ENCODE measurements at places on chromosomes 5 and 9. TPM values are rescaled to one million over a fixed set of nuclear protein-coding genes. Genes with fewer than 3 reads are reported as not detected.
A peak's percentile ranks its signal among the peaks of the same experiment; 100 is the strongest.

LRRC26 gene
- total RNA-seq, result 3.0 TPM

SHC3 gene
- total RNA-seq, result 0.20 TPM

TESK1 gene
- 27.9 TPM for total RNA-seq

IL3 gene
- total RNA-seq, result not detected

MYOZ3 gene
- total RNA-seq, result not detected

MOB3B gene
- 4.7 TPM for total RNA-seq

DNA sequence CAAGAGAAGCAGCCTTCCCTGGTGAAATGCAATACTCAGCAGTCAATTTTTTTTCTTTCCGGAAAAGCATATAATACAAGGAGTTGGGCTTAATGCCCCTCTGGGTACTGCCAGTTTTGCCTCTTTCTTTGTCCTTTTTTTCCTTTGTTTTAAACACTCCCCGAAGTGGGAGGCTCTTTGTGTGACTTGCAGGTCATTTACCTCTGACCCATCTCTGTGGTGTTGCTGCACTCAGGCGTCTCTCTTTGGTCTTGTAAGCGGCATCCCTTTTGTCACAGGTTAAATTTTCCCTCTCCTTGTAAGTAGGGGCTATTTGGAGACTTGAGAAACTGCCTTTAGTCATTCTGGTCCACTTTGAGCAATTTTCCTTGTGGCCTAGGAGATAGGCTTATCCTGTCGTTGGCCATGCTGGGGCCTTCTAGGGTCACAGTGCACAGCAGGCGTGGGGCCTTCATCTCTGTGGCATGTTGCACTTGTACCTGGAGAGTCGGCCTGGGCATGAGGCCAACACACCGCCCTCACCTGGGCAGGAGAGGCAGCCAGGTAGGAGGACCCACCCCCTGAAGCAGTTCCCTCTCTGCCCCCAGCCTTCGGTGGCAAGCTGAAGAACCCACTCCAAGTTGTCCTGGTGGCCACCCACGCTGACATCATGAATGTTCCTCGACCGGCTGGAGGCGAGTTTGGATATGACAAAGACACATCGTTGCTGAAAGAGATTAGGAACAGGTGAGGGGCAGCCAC lies 27.7 kb upstream of the CTSL start:
- H3K4me1 ChIP-seq, result no peaks in the 10 kb centered on the region
- H3K27me3 ChIP-seq, result no peaks in the 10 kb centered on the region
- no peak overlapping the region for H3K27ac ChIP-seq
- no peak overlapping the region for H3K4me3 ChIP-seq

DNA sequence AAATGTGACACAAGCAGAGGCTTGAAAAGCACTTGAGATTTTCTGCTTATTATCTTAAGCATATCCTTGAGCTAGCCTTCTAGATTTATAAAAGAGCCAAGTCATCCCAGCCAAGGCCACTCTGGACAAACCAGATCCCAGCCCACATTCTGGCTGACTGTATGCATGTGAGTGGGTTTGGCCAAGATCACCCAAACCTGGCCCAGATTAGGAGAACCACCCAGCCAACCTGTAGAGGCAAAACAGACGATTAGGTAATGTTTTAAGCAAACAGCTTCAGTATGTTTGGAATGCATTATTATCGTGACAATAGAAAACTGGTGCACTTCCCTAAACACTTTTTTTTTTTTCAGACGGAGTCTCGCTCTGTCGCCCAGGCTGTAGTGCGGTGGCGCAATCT lies 151.9 kb downstream of the SPATA31D1 start:
- no peak for DNase-seq
- no peak overlapping the region for H3K4me3 ChIP-seq
- H3K27me3 ChIP-seq, result no peaks in the 10 kb centered on the region
- no peaks in the 10 kb centered on the region for H3K4me1 ChIP-seq
- H3K27ac ChIP-seq, result no peak overlapping the region
- no peaks in the 10 kb centered on the region for H3K36me3 ChIP-seq

GRCh38 chr9:97906236-97906831 lies 16.0 kb downstream of the TRMO start:
- H3K27ac ChIP-seq, result no peak overlapping the region
- DNase-seq, result no peak
- no peaks in the 10 kb centered on the region for H3K36me3 ChIP-seq
- H3K27me3 ChIP-seq, result no peaks in the 10 kb centered on the region
- no peak overlapping the region for H3K4me3 ChIP-seq
- peaks cover under 1% of the 10 kb centered on the region for H3K4me1 ChIP-seq

GRCh38 chr9:16535555-16535954 lies 334.9 kb downstream of the BNC2 start:
- DNase-seq, result no peak
- H3K36me3 ChIP-seq, result no peaks in the 10 kb centered on the region
- no peak overlapping the region for H3K27ac ChIP-seq
- no peaks in the 10 kb centered on the region for H3K4me1 ChIP-seq

GRCh38 chr5:10518347-10518746 lies 45.5 kb upstream of the ANKRD33B start:
- H3K27ac ChIP-seq, result peak overlapping the region; percentile 4
- H3K4me3 ChIP-seq, result no peak overlapping the region
- peak; percentile 42 for DNase-seq
- no peaks in the 10 kb centered on the region for H3K27me3 ChIP-seq

DNA sequence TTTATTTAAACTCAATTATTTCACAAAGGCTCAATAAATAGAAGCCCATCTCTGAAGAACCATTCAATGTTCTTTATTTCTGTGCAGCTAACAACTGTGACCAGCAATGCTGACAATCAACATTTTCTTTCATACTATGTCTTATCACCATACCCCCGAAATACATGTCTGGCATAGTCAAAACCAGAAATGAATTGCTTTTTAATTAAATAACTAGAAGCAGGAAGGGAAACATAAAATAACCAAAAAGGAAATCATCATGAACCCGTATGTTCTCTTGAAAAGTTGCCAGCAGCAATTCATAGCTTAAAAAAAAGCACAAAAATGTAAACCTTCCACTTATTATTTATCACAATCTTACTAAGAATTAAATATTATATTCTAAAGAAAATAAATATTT lies 212.4 kb downstream of the TMEM232 start:
- H3K4me1 ChIP-seq, result no peaks in the 10 kb centered on the region
- no peak overlapping the region for H3K27ac ChIP-seq
- no peaks in the 10 kb centered on the region for H3K36me3 ChIP-seq
- no peak for DNase-seq
- H3K27me3 ChIP-seq, result no peaks in the 10 kb centered on the region

GRCh38 chr5:133291524-133291923 lies 239.7 kb downstream of the HSPA4 start:
- no peak overlapping the region for H3K4me3 ChIP-seq
- no peak overlapping the region for H3K27ac ChIP-seq
- DNase-seq, result no peak
- H3K36me3 ChIP-seq, result no peaks in the 10 kb centered on the region

DNA sequence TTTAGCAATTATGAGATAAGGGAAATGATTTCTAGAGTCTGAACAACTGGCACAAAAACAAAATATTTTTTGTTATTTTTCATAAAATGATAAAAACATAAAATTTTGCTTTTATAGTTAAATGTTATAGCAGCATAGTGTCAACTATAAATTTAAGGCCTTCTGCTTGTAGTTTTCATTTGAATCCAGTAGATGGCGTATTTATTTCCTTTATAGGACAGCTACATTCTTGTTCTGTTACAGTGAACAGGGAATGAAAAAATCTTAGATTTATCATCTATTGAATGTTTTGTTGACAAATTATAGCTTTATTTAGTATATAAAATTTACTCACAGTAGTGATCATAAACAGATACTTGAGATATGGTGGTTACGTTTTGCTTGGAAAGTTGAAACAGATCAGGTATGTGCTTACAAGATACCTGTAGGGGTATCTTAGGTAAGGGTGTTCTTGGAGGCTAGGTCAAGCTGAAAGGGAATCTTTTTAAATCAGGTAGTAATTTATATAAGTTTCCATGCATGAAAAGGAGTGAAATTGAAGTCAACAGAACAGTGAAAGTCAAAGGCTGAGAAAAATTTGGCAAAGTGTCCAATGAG lies 239.3 kb upstream of the GRIN3A start:
- H3K4me1 ChIP-seq, result no peaks in the 10 kb centered on the region
- no peak overlapping the region for H3K27ac ChIP-seq
- no peaks in the 10 kb centered on the region for H3K36me3 ChIP-seq
- no peak overlapping the region for H3K4me3 ChIP-seq
- H3K27me3 ChIP-seq, result no peaks in the 10 kb centered on the region

DNA sequence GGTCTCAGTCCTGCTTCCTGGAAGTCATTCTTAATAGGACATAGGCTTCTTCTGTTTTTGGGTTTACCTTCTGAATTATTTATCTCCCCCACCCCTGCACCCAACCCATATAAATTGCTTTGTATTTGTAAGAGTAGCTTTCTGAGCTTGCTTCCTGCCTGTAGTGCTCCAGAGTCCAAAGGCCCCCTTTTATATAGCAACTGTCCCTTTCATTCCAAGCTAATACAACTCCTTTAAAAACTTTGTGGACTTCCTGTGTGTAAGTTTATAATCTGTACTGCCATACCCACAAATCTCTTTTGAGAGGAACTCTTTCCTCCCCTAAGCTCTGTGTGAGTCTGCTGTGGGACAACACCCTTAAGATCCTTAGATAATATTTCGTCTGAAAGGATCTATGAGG lies 7.8 kb downstream of the JAK2 start:
- no peak overlapping the region for H3K27ac ChIP-seq
- H3K4me1 ChIP-seq, result no peaks in the 10 kb centered on the region
- no peaks in the 10 kb centered on the region for H3K36me3 ChIP-seq
- no peak overlapping the region for H3K4me3 ChIP-seq
- no peaks in the 10 kb centered on the region for H3K27me3 ChIP-seq

GRCh38 chr5:61966296-61966955 lies 339.6 kb upstream of the KIF2A start:
- no peak overlapping the region for H3K4me3 ChIP-seq
- no peaks in the 10 kb centered on the region for H3K4me1 ChIP-seq

GRCh38 chr5:56314529-56314928 lies 81.4 kb upstream of the ANKRD55 start:
- no peak for DNase-seq
- H3K36me3 ChIP-seq, result no peaks in the 10 kb centered on the region
- H3K27ac ChIP-seq, result no peak overlapping the region
- H3K27me3 ChIP-seq, result no peaks in the 10 kb centered on the region
- H3K4me1 ChIP-seq, result peaks cover 48% of the 10 kb centered on the region
- H3K4me3 ChIP-seq, result no peak overlapping the region

DNA sequence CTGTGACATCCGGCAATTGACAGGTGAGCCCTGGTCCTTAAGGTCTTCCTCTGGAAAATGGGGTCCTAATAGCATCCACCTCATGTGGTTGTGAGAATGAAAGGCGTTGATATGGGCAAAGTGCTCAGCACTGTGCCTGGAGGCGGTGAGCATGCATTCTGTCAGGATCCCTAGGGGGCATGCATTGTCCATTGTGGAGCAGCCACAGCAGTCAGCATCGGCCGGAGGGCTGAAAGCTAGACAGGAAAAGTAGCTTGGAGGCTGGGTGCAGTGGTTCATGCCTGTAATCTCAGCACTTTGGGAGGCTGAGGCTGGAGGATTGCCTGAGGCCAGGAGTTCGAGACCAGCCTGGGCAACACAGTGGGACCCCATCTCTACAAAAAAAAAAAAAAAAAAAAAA lies 122.2 kb downstream of the LHX2 start:
- peaks cover 23% of the 10 kb centered on the region for H3K4me1 ChIP-seq

GRCh38 chr9:30075451-30076199 lies 2308.8 kb upstream of the ACO1 start:
- H3K27ac ChIP-seq, result no peak overlapping the region
- H3K4me1 ChIP-seq, result no peaks in the 10 kb centered on the region
- no peaks in the 10 kb centered on the region for H3K36me3 ChIP-seq
- no peak for DNase-seq
- no peak overlapping the region for H3K4me3 ChIP-seq

- no peak for DNase-seq
- no peaks in the 10 kb centered on the region for H3K4me1 ChIP-seq
- H3K27ac ChIP-seq, result no peak overlapping the region
- H3K4me3 ChIP-seq, result no peak overlapping the region
Observed at GRCh38 chr5:116970318-116970717, 395.7 kb upstream of the SEMA6A start.

- H3K4me3 ChIP-seq, result no peak overlapping the region
- H3K27ac ChIP-seq, result no peak overlapping the region
- no peaks in the 10 kb centered on the region for H3K27me3 ChIP-seq
- no peak for DNase-seq
- H3K36me3 ChIP-seq, result no peaks in the 10 kb centered on the region
Observed at GRCh38 chr5:76604838-76605237, 18.4 kb downstream of the F2RL2 start.

- H3K4me1 ChIP-seq, result no peaks in the 10 kb centered on the region
- DNase-seq, result no peak
- no peaks in the 10 kb centered on the region for H3K36me3 ChIP-seq
- no peak overlapping the region for H3K4me3 ChIP-seq
- H3K27ac ChIP-seq, result no peak overlapping the region
Observed at GRCh38 chr5:97499605-97500004, 316.6 kb upstream of the RIOK2 start.

DNA sequence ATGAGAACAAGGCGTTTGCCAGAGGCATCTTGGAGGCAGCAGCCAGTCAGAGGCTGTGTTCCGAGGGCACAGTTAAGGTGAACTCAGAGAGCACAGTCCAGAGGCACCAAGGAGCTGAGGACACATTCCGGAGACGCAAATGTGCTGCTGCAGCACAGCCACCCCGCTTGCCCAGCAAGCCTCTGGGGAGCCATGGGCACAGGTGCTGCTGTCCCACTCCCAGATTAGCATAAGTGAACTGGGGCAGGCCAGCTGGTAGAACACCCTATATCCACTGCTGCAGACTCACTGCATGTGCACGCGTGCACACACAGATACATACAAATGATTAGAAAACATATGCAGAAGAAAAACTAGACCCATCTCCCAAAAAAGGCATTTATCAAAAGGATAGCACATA lies 164.5 kb downstream of the EBF1 start:
- H3K36me3 ChIP-seq, result no peaks in the 10 kb centered on the region
- no peaks in the 10 kb centered on the region for H3K27me3 ChIP-seq
- no peak overlapping the region for H3K4me3 ChIP-seq
- no peaks in the 10 kb centered on the region for H3K4me1 ChIP-seq
- no peak for DNase-seq

DNA sequence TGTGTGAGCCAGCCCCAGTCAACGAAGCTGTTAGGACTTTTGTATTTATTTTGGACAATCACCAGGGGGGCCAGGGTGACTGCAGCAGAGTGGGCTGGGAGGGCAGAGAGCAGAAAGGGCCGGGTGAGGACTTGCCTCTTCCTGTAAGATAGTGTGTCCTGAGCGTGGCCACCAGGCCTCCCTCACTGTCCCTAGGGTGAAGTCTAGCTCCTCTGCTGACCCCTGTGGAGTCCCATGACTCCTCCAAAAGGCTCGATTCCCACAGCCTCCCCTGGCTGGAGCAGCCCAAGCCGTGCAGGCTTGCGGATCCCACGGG lies 147.8 kb downstream of the RXRA start:
- H3K36me3 ChIP-seq, result no peaks in the 10 kb centered on the region
- no peak overlapping the region for H3K27ac ChIP-seq
- no peaks in the 10 kb centered on the region for H3K4me1 ChIP-seq
- no peaks in the 10 kb centered on the region for H3K27me3 ChIP-seq

GRCh38 chr5:169024421-169024820 lies 276.5 kb downstream of the SLIT3 start:
- H3K27me3 ChIP-seq, result no peaks in the 10 kb centered on the region
- DNase-seq, result no peak
- no peak overlapping the region for H3K27ac ChIP-seq
- no peaks in the 10 kb centered on the region for H3K4me1 ChIP-seq
- H3K36me3 ChIP-seq, result no peaks in the 10 kb centered on the region

GRCh38 chr9:69818750-69819345 lies 1.8 kb upstream of the CFAP95 start:
- DNase-seq, result no peak
- no peaks in the 10 kb centered on the region for H3K4me1 ChIP-seq
